ENCODE measurements at places on chromosomes 6 and 20.

GRCh38 chr6:20939161-20939775, 405.0 kb downstream of the CDKAL1 start:
- DNase-seq = no peak

DNA sequence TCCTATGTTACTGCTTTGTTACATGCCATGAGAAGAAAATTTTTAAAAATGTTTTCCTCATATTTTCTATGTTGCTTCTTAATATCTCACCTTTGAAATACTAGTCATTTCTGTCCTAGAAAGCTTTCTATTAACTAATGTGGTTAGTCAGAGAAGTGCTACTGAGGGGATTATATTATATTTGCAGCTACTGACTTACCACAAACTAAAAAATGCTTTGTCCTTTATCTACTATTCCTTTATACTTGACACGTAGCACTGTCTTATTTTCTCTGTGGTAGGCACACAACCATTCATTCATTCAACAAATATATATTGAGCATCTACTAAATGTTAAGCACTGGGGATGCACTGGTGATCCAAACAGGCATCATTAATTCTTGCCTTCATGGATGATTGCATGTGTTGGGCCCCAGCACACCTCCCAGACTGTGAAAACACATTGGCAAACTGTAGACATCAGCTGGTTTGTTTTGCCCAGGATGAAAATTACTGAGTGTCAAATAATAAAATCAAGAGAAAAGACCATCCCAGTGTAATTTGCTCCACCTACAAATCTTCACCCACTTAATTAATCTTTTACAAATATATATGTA, 10.7 kb upstream of the MLIP start:
- DNase-seq = no peak

- DNase-seq = peak; percentile 43
Measured at GRCh38 chr20:45052698-45053429, 48.1 kb downstream of the KCNS1 start.

DNA sequence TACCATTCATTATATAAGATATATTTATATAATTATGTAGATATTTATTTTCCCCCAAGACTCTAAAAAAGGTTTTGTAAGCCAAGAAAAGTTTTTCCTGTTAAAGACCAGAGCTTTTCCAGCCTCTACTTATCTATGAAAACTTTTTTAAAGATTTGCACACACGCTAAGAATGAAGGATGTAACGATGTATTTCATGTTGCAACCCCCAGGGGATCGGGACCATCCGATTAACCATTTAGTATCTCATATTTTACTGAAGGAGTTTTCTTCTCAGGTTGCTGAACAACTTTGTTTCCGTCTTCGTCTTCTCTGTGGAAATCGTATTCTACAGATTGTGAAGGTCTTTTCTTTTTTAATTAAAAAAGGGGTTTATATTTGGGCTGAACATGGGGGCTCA, 70.0 kb upstream of the SASH1 start:
- DNase-seq = no peak

DNA sequence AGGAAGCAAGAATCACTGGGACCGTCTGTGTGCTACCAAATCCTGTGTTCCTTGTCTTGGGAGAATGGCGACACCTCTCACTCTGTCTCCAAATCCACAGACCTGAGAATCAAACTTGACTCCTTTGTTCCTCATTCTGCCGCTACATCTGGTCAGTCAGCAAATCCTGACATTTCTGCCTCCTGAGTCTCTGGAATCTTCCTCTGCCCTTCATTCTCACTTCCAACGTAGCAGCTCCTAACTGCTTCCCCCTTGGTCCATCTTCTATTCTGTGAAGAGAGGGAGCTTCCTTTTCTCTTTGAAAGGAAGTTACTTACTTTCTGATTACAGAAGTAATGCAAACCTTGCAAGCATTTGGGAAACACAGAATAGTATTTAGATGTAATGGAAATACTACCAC, 37.7 kb downstream of the SYTL3 start:
- no peak for DNase-seq

DNA sequence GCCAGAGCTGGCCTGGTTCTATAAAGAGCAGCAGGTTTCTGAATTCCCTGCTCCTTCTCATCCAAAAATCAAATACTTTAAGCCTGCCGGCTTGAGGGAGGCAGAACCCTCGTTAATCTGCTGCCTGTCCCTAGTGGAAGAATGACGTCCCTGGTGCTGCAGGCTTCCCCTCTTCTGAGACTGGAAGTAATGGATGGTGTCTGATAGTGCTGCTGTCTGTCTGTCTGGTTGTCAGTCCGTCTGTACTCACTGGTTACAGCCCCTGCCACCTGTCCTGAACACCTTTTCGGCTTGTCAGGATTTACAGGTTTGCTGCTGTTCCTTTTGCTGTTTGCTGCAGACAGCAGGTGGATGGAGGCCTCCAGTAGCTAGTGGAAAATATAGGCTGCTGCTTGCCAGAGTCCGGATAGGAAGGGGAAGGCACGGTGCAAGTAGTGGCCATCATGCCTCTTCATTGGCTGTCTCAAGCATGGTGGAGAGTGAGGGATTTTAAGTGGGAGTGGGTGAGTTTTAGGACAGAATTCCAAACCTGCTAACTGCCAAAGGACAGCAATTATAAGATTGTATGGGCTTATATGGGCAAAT, 2.5 kb downstream of the RIMS1 start:
- DNase-seq = no peak

GRCh38 chr6:111944541-111944940, 71.3 kb upstream of the FYN start:
- DNase-seq = no peak

GRCh38 chr6:652865-653264, 4.0 kb downstream of the HUS1B start:
- DNase-seq = no peak

GRCh38 chr6:6474170-6474920, 114.2 kb upstream of the LY86 start:
- DNase-seq = no peak

DNA sequence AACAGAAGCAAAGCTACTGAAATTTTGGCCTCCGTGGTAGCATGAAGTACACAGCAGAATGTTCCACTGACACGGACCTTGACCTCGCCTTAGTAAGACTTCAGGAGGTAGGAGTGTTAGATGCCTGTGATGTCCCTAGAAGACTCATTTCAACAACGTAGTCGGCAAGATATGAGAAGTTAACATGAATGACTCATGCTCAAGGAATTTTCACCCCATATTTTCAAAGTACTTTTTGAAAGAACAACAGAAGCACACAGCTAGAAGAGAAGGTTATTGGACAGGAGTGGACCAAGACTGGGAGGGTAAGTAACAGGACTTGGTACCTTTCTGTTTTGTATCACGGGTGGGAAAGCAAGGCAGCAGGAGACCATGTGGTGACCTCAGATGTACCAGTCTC, 78.0 kb downstream of the DZANK1 start:
- DNase-seq = no peak

- no peak for DNase-seq
Measured at GRCh38 chr6:11128608-11129007, 17.1 kb upstream of the ERVFRD-1 start.

- DNase-seq = no peak
Measured at GRCh38 chr6:38610050-38610625, 29.6 kb downstream of the BTBD9 start.

GRCh38 chr6:13425943-13426931, 61.2 kb downstream of the GFOD1 start:
- no peak for DNase-seq

- DNase-seq = no peak
Measured at GRCh38 chr20:35578469-35578868, 36.6 kb downstream of the ERGIC3 start.

DNA sequence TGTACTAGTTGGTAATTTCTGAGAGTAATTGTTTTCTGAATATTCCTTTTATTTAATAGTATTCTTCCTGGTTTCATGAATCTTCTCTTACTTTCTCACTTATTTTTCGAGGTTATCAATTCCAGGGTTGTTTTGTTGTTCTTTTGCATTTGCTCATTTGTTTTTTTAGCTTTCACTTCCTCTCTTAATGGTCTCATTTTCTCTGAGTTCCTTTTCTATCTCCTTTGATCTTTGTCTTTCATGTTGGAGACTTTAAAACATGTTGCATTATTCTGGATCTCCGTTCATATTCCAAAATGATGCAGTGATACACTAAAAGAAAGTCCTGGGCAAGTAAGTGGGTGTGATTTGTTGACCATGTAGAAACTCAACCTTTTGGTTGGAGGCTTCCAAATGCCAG, 345.3 kb upstream of the SLC35B3 start:
- no peak for DNase-seq

DNA sequence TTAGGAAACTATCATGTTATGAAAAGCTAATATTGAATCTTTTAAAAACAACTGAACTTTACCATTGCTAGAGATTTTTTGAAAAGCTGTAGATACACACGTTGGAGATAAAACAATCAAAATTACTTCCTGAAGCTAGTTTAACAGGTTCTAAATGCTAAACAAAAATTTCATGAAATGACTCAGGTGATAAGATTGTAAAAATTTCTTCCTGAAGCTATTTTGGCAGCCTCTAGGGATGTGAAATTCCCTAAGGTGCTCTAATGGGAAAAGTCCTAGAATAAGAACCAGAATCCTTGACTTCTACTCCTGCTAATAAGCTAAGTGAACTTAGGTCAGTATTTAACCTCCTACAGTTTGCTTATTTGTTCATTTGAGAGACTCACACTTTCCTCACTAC, 8.5 kb downstream of the GCM2 start:
- DNase-seq = no peak

GRCh38 chr6:132843316-132844035, 29.1 kb downstream of the RPS12 start:
- DNase-seq = no peak

DNA sequence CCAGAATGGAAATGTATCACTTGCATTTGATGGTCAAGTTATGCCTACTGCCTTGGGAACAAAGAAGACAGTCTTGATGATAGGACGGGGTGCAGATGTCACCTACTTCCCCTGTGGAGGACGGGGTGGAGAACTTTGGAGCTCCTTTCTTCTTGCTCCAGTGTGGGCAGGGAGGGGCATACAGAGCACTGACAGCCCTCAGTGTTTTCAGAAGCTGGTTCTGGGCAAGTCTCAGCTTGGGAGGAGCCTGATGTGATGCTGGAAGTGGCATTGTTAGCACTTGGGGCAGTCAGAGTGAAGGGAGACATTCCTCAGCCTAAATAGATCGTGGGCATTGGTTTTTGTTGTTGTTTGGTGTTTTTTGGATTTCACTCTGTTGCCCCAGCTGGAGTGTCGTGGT, 59.7 kb downstream of the SYNJ2 start:
- DNase-seq = no peak

- peak; percentile 2 for DNase-seq
Measured at GRCh38 chr6:148177589-148178233, 164.9 kb upstream of the SASH1 start.

DNA sequence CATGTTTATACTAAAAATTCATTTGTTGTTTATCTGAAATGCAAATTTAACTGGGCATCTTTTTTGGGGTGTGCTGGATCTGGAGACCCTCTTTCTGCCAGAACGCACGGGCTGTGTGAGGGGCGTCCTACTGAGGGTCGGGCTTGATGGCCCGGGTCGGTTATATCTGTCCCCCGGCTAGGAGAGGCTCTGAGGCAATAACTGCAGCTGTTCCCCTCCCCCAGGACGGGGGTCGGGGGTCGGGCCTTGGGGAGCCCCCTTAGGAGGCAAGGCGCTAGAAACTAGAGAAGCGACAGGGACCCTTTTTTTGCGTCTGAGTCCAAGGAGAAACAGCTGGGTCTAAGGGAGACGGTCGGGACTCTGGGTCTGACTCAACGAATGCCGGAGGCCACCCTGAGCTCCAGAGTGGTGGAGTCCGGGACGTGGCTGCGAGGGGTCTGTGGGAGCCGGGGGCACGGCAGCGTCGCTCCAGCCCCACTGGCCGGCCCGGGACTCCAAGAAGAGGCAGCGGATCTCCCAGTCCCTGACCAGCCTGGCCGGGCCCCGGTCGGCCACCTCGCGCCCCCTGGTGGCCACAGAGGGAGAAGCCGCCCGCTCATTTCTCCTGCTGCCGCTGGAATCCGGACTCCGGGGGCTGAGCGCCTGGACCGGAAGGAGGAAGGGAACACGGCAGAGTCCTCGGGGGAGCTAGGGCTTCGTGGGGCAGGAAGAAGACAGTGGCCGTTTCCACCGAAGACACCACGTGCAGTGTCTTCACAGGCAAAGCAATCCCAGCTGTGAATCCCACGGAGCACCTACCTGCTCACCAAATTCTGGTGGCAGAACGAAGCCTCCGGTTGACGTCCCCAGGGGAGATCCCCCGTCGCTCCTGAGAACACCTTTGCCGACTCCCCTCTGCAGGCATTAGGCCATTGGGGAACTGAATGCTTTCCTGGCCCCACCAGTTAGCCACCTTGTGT, 24.0 kb upstream of the SCML4 start:
- DNase-seq = peak; percentile 82

DNA sequence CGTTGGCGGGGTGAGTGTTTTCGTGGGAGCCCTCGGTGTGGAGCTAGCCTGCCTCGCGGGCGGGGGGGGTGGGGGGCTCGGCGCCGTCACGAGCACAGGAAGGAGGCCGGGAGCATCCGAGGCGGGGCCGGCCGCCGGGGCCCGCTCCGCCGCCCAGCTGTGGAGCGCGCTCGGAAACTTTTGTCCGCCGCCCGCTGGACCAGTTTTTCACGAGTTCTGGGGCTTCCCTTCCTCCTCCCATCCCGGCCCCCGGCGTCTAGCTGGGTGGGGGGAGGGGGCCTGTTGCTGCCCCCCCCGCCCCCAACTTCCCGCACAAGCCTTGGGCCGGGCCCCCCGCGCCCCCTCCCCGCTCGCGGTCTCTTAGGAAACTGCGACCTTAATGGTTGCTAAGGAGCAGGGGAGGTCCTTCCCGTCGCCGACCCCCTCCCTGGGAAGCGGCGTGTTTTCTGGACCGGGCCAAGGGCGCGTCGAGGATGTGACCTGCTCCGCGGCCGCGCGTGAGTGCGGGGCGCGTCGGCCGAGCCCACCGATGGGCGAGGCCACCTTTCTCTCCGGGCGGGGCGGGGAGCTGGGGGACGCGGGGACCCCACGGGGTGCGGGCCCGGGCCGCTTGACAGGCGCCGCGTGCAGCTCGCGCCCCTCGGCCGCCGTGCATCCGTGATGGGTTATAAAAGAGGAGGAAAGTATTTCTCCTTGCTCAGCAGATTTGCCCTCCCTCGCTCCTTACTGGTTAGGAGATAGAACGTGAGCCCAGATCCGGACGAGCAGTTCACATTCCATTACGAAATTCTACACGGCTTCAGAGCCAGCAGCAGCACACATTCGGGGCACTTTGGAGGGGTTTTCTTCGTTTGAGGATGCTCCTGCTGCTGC, 1.4 kb downstream of the RREB1 start:
- peak; percentile 46 for DNase-seq

DNA sequence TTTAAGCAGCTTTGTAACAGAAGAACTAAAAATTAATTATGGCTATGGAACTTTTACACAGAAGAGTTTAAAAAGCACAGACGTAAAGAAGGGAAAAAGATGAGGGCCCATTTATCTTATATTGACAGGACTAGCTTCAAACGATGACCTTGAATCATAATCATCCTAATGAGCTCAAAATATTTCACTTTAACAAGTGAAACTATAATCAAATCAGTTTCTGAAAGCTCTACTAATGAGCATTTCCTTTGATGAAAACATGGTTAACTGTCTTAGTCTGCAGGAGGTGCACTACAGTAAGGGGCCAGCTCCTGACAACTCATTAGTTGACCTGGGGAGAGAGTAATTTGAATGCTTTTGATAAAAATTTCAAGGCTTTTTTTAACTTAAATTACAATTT, 228.0 kb upstream of the DEFB112 start:
- DNase-seq = no peak

- no peak for DNase-seq
Measured at GRCh38 chr6:138527411-138528088, 28.3 kb upstream of the NHSL1 start.

- no peak for DNase-seq
Measured at GRCh38 chr6:9496837-9497236, 918.0 kb downstream of the TFAP2A start.

GRCh38 chr6:161226009-161226964, 47.6 kb downstream of the AGPAT4 start:
- peak; percentile 49 for DNase-seq

GRCh38 chr6:111658462-111659154, 52.9 kb upstream of the TRAF3IP2 start:
- no peak for DNase-seq

All from CD4-positive, alpha-beta T cell treated with Interleukin-21 for 1 hour (primary cell).